Fibroblast of lung (primary cell): ENCODE measurements at places on chromosomes 5 and 9. TPM values are rescaled to one million over a fixed set of nuclear protein-coding genes. Genes with fewer than 3 reads are reported as not detected.
A peak's percentile ranks its signal among the peaks of the same experiment; 100 is the strongest.

- no peaks in the 10 kb centered on the region for H3K36me3 ChIP-seq
- peaks cover 5% of the 10 kb centered on the region for H3K4me1 ChIP-seq
- no peak overlapping the region for H3K27ac ChIP-seq
- no peaks in the 10 kb centered on the region for H3K27me3 ChIP-seq
- DNase-seq: peak; percentile 56
Observed at GRCh38 chr9:113508111-113508749, 44.7 kb downstream of the RGS3 start.

- no peaks in the 10 kb centered on the region for H3K36me3 ChIP-seq
- no peak for DNase-seq
- H3K27me3 ChIP-seq: no peaks in the 10 kb centered on the region
- no peaks in the 10 kb centered on the region for H3K4me1 ChIP-seq
- H3K4me3 ChIP-seq: no peak overlapping the region
Observed at GRCh38 chr9:86828631-86829030, 118.7 kb downstream of the GAS1 start.

- no peak overlapping the region for H3K27ac ChIP-seq
- H3K27me3 ChIP-seq: no peaks in the 10 kb centered on the region
- H3K4me3 ChIP-seq: no peak overlapping the region
- no peak for DNase-seq
- H3K4me1 ChIP-seq: no peaks in the 10 kb centered on the region
- H3K36me3 ChIP-seq: no peaks in the 10 kb centered on the region
Observed at GRCh38 chr5:163104464-163104863, 332.9 kb upstream of the CCNG1 start.

DNA sequence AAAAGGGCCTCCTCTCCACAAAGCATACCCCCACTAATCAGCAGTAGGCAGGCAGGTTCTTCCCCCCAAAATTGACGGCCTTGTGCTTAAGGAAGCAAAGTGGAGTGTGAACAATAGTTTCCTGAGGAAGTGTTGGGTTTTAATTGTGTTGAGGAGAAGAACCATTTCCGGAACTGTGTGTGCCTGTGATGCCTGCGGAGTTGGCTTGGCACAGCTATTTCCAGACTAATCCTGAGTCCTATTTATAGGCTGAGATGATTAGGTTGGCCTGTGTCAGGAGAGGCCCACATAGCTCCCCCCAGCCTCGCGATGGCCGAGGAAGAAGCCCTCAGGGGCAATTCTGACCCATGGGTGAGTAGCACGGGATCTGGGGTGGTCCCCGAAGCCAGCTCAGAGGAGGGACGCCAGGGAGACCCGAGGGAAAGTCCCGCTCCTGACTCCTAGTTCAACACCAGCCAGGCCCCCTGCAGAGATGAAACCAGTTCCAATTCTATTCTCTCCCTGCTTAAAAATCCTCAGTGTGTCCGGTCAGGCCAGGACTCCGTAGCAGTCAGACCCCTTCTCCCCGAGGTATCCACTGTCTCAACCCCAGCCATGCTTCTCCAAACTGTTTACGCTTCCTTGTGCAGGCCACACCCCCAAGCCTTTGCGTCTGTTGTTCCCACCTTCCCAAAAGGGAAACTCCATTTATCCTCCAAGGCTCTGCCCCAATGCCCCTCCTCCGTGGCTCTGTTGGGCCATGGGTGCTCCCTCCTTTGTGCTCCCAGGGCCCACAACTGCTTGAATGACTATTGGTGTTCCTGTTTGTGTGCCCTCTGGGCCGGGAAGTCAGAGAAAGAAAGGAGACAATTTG lies 18.1 kb downstream of the GSN start:
- peaks cover 56% of the 10 kb centered on the region for H3K4me1 ChIP-seq
- H3K27me3 ChIP-seq: no peaks in the 10 kb centered on the region
- peaks cover 9% of the 10 kb centered on the region for H3K36me3 ChIP-seq
- H3K27ac ChIP-seq: peak overlapping the region; percentile 91

- no peaks in the 10 kb centered on the region for H3K36me3 ChIP-seq
- DNase-seq: no peak
- no peaks in the 10 kb centered on the region for H3K4me1 ChIP-seq
- no peaks in the 10 kb centered on the region for H3K27me3 ChIP-seq
- H3K4me3 ChIP-seq: no peak overlapping the region
Observed at GRCh38 chr9:105500108-105500766, 52.4 kb downstream of the FSD1L start.

DNA sequence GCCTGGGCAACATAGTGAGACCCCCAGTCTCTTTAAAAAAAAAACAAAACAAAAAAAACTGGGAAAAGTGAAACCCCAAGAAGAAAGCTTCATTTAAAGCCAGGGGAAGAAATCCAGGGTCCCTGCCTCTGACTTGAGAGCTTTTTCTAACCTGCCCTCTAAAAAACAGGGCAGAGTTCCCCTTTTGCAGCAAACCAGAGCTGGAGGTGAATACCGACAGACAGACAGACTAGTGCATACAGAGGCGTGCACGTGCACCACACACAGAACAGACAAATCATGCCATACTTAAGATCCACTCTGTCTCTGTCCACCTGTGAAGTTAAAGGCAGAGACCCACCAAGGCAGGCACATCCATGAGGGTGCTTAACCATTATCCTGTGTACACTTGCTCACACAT lies 11.7 kb upstream of the AQP3 start:
- H3K27me3 ChIP-seq: no peaks in the 10 kb centered on the region
- H3K27ac ChIP-seq: no peak overlapping the region
- H3K36me3 ChIP-seq: peaks cover 23% of the 10 kb centered on the region
- DNase-seq: no peak

GRCh38 chr5:147878066-147878759 lies at the start of gene SCGB3A2:
Gene SCGB3A2 (plus strand): TSS chr5:147878711. CDS start chr5:147878804, 93 bp downstream.
- no peaks in the 10 kb centered on the region for H3K4me1 ChIP-seq
- no peak within 1 kb of the TSS for H3K4me3 ChIP-seq
- no peaks in the 10 kb centered on the region for H3K27me3 ChIP-seq
- H3K36me3 ChIP-seq: no peaks in the 10 kb centered on the region

DNA sequence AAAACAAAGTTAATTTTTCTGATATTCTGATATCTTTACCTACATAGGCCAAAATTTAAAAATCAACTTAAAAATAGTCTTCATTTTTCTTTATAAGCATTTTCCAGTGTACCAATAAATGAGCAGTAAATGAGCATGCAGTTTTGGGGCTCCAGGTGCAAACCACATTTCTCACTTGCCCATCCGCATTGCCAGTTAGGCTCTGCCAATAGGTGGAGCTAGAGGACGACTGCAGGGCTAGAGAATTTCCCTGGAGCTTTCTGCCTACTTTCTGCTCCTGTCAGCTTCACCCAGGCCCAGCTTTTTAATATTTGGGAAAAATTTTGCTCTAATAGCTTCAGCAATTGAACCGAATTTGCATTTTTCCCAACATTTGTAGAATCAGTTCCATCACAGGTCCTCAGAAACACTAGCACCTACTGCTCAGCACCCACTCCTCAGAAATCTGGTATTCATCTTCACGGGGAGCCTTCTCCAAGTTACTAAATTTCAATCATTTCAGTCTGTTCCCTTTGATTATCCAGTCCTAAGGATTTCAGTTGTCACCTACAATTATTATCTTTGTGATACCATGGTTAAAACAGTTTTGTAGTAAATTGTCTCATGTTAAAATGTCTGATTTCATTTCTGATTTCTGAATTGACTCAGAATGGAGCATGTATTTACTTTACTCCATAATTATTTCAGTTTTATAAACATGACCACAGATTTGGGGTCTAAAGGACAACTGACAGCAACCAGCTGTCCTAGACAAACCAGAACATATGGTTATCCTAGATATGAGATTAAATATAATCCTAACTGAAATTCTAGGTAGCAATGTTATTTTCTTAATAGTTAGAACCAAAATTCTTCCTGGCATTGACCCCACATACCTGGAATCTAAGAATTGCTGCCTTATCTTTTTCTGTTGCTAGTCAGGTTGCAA lies 104.6 kb upstream of the FAM174A start:
- H3K36me3 ChIP-seq: no peaks in the 10 kb centered on the region
- H3K4me1 ChIP-seq: no peaks in the 10 kb centered on the region
- no peaks in the 10 kb centered on the region for H3K27me3 ChIP-seq

GRCh38 chr5:152608458-152608857 lies 203.4 kb upstream of the NMUR2 start:
- no peak overlapping the region for H3K4me3 ChIP-seq
- DNase-seq: no peak
- H3K4me1 ChIP-seq: no peaks in the 10 kb centered on the region
- no peaks in the 10 kb centered on the region for H3K27me3 ChIP-seq

DNA sequence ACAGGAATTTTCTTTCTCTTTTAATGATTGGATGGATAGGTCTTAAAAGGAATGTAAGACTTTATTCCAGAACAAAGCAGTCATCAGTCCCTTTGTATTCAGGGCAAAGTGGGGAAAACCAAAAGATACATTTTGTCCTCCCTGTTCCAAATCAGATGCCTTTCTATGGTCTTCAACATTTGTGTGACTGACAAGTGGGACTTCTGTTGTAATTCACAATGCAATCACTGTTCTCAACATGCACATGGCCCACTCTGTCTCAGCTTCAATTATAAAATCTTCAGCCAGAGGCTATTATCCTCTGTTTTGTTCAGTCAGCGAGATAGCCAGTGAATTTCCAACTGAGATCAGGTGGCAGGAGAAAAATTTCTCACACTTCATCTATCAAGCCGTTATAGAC lies 95.5 kb upstream of the ERBIN start:
- H3K27me3 ChIP-seq: no peaks in the 10 kb centered on the region
- H3K36me3 ChIP-seq: no peaks in the 10 kb centered on the region
- H3K27ac ChIP-seq: no peak overlapping the region
- peaks cover 4% of the 10 kb centered on the region for H3K4me1 ChIP-seq
- DNase-seq: peak; percentile 54
- no peak overlapping the region for H3K4me3 ChIP-seq

DNA sequence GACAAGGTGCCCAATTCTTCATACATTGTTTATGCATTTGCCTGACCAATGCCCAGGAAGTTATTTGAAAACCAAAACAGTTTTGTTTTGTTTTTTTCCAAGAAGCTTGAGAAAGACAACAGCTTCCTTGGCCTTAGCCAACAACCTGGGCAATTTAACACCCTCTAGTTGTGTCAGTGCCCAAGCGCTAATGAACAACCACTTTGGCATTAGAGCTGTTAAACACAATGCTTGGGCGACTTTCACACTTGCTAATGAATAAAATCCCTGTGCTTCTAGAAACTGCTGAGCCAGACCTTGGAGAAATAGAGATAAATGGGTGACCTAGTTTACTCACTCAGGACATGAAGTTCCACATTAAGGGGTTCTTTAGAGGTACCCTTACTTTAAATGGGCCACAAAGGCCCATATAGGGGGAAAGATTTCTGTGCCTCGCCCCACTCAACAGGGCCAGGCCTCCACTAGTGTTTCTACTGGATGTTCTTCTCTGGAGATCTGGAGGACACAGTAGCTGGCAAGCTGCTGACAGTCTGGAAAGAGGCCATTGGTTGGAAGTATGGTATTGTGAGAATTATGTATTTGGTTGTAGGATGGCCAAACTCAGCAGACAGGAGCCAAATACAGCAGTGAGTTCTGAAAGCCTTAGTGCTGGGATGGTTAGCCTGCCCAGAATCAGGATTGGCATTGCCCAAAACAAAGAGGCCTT lies 179.8 kb downstream of the DOCK8 start:
- H3K27me3 ChIP-seq: no peaks in the 10 kb centered on the region
- no peaks in the 10 kb centered on the region for H3K4me1 ChIP-seq
- no peaks in the 10 kb centered on the region for H3K36me3 ChIP-seq
- no peak overlapping the region for H3K4me3 ChIP-seq
- no peak overlapping the region for H3K27ac ChIP-seq
- DNase-seq: no peak

- peak; percentile 39 for DNase-seq
- H3K27ac ChIP-seq: no peak overlapping the region
- no peaks in the 10 kb centered on the region for H3K36me3 ChIP-seq
- H3K4me1 ChIP-seq: no peaks in the 10 kb centered on the region
Observed at GRCh38 chr9:87206064-87206661, 258.9 kb upstream of the GAS1 start.

- H3K36me3 ChIP-seq: no peaks in the 10 kb centered on the region
- no peak overlapping the region for H3K4me3 ChIP-seq
- no peak overlapping the region for H3K27ac ChIP-seq
- DNase-seq: no peak
- no peaks in the 10 kb centered on the region for H3K4me1 ChIP-seq
- no peaks in the 10 kb centered on the region for H3K27me3 ChIP-seq
Observed at GRCh38 chr5:81253875-81254274, 20.8 kb downstream of the CKMT2 start.

DNA sequence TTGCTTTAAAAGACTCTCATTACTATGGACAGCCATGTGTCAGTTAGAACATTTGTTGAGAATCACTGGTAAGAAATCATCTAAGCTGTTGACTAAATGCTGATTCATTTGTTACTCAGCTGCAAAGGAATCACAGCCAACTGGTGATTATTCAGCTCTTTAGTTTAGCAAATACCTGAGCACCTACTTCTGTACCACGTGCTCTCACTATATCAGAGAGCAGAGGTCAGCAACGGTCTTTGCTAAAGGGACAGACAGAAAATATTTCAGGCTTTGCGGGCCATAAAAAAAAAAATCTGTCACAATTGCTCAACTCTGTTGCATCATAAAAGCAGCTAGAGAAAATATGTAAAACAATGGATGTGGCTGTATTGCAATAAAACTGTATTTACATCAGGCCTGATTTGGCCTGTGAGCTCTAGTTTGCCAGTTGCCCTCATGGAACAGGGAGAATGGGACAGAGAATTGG lies 377.6 kb downstream of the DNAH5 start:
- peaks cover 2% of the 10 kb centered on the region for H3K4me1 ChIP-seq
- H3K4me3 ChIP-seq: no peak overlapping the region
- H3K27me3 ChIP-seq: no peaks in the 10 kb centered on the region
- peak; percentile 0 for DNase-seq
- peak overlapping the region; percentile 44 for H3K27ac ChIP-seq

- DNase-seq: no peak
- H3K4me1 ChIP-seq: no peaks in the 10 kb centered on the region
- H3K27ac ChIP-seq: no peak overlapping the region
- H3K27me3 ChIP-seq: no peaks in the 10 kb centered on the region
- H3K36me3 ChIP-seq: no peaks in the 10 kb centered on the region
Observed at GRCh38 chr9:116986015-116986414, 298.9 kb downstream of the TRIM32 start.

- DNase-seq: no peak
- H3K4me3 ChIP-seq: no peak overlapping the region
- H3K27ac ChIP-seq: no peak overlapping the region
- peaks cover 3% of the 10 kb centered on the region for H3K4me1 ChIP-seq
- H3K36me3 ChIP-seq: peaks cover 12% of the 10 kb centered on the region
- H3K27me3 ChIP-seq: no peaks in the 10 kb centered on the region
Observed at GRCh38 chr5:150797384-150797783, 18.8 kb downstream of the SMIM3 start.

DNA sequence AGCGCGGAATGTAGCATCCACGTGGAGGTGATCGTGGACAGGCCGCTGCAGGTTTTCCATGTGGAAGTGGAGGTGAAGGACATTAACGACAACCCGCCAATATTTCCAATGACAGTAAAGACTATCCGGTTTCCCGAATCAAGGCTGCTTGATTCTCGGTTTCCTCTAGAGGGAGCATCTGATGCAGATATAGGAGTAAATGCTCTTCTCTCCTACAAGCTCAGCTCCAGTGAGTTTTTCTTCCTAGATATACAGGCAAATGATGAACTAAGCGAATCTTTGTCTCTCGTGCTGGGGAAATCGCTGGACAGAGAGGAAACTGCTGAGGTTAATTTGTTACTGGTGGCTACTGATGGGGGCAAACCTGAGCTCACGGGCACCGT lies 598 bp downstream of the PCDHA2 start:
- H3K4me1 ChIP-seq: no peaks in the 10 kb centered on the region
- DNase-seq: no peak
- no peak overlapping the region for H3K27ac ChIP-seq
- no peaks in the 10 kb centered on the region for H3K36me3 ChIP-seq
- H3K27me3 ChIP-seq: no peaks in the 10 kb centered on the region
- H3K4me3 ChIP-seq: no peak overlapping the region

PCDHA1 gene
- total RNA-seq: under 0.01 TPM in 2 replicates

JAKMIP2 gene
- 0.51 and 1.3 TPM in 2 replicates for total RNA-seq

MUSK gene
- total RNA-seq: under 0.01 and 0.66 TPM in 2 replicates

OR1Q1 gene
- total RNA-seq: not detected in 2 replicates

WDR31 gene
- total RNA-seq: 3.1 and 4.0 TPM in 2 replicates

CHSY3 gene
- 0.99 and 1.3 TPM in 2 replicates for total RNA-seq

PLAC8L1 gene
- total RNA-seq: not detected in 2 replicates

S100Z gene
- not detected in 2 replicates for total RNA-seq
